Prostate gland (tissue), 2 donors: ENCODE measurements at places on chromosomes 5 and 9.

- DNase-seq, result no peak
Observed at GRCh38 chr5:177412603-177413233, 3.4 kb upstream of the F12 start.

DNA sequence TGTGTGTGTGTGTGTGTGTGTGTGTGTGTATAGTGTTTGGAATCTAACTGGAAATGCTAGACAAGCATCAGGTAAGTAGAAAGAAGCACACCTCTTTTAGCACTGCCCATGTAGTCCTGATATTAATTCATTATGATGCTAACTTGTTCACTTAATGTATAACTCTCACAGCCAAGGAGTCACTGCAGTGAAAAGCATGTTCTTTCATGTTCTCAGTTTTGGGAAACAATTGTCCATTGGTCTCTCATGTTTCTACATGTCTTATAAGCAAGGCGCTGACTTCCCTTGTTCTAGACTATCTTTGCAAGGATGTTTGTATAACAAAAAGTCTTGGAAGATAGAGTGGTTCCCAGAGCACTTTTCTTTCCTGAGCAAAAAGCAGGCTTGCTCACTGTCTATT is 148.8 kb upstream of the TNPO1 start:
- DNase-seq, result no peak

DNA sequence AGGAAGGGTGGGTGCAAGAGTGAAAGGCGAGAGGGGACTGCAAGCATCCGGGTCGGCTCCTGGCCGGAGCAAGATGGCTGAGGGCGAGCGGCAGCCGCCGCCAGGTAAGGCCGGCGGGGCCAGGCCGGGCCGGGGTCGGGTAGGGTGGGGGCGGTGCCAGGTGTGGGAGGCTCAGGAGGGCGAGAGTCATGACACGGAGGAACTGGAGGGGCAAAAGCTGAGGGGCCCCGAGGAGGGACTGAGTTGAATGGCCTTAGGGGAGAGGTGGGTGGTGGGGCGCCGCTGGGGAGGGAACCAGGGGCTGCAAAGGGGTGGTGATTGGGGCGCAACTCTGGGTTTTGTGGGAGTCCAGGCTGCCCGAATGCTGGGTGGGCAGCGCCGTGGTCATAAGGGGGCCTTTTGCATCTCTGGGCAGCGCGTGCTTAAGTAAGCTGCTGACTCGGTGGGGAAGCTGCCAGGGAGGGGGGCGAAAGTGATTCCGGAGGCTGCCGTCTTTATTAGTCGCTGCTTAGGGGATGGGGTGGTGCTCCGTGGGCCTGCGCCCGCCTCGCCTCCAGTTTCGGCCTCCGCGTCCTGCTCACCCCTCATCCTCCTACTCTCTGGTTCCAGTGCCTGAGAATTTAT is 425 bp downstream of the PTPA start:
- DNase-seq, result peak; percentile 52

DNA sequence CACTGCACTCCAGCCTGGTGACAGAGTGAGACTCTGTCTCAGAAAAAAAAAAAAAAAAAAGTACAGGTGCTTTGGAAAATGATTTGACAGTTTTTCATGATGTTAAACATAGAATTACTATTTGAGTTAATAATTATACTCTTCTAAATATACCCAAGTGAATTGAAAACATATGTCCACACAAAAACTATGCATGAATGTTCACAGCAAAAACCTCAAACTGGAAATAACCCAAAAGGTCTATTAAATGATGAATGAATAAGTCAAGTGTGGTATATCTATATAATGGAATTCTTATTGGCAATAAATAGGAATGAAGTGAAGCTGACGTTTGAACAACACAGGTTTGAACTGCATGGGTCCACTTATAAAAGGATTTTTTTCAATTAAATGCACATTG is 207.2 kb upstream of the DAB2 start:
- no peak for DNase-seq

GRCh38 chr5:40484495-40484894 is 195.2 kb upstream of the PTGER4 start:
- DNase-seq, result no peak

- no peak for DNase-seq
Observed at GRCh38 chr5:37886242-37886905, 46.5 kb upstream of the GDNF start.

- no peak for DNase-seq
Observed at GRCh38 chr9:77128125-77128789, 49.1 kb upstream of the VPS13A start.

- no peak for DNase-seq
Observed at GRCh38 chr9:137221506-137222111, 431 bp downstream of the RNF208 start.

DNA sequence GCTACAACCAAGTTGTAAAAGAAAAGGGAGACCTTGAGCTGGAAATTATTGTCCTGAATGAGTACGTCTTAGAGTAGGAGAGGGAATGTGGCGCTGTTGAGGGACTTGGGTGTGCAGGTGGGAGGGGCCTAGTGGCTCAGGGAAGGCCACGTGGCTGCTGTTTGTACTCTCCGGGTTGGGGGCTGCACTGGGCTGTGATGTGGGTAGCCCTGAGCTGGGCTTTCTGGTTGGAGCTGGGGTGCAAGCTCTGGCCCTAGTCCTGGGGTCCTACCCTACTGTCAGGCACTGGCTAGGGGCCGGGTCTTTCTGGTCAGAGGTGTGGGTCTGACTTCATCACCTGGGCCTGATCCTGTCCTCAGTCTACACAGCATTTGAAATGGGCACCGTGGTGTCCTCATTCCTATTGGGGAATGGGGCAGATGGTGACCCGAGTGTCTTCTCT is 19.1 kb upstream of the GLE1 start:
- DNase-seq, result no peak

GRCh38 chr9:28264368-28264767 is 691.1 kb upstream of the C9orf72 start:
- DNase-seq, result no peak

- DNase-seq, result no peak
Observed at GRCh38 chr5:74286734-74287695, 353.5 kb downstream of the ENC1 start.

GRCh38 chr5:11054014-11054413 is 293.0 kb upstream of the DAP start:
- DNase-seq, result no peak
